ENCODE measurements at places on chromosomes 16 and 17.

DNA sequence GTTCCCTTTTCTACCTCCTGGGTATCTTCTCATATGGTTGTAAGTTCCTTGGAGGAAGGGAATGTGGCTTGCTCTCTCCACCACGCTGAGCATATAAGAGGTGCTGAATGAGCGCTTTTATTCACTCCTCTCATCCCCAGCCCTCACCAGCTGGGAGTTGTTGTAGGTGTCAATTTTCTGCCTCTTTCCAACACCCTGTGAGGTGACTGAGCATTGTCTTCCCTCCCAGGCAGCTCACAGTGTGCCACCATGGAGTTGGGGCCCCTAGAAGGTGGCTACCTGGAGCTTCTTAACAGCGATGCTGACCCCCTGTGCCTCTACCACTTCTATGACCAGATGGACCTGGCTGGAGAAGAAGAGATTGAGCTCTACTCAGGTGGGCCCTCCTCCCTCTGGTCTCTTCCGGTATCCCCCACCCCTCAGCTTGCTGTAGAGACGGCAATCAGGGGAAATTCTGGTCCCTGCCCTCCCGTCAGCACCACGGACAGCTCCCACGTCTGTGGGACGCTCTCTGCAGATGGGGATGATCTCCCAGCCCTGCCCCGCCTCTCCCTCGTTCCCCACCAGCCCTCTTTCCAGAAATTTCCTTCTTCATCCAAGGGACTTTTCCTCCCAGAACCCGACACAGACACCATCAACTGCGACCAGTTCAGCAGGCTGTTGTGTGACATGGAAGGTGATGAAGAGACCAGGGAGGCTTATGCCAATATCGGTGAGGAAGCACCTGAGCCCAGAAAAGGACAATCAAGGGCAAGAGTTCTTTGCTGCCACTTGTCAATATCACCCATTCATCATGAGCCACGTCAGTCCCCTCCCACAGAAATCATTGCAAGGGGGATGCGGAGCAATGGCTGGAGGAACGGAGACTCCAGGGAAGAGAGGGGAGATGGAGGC lies 18.3 kb downstream of the CIITA start:
- DNase-seq, result no peak

DNA sequence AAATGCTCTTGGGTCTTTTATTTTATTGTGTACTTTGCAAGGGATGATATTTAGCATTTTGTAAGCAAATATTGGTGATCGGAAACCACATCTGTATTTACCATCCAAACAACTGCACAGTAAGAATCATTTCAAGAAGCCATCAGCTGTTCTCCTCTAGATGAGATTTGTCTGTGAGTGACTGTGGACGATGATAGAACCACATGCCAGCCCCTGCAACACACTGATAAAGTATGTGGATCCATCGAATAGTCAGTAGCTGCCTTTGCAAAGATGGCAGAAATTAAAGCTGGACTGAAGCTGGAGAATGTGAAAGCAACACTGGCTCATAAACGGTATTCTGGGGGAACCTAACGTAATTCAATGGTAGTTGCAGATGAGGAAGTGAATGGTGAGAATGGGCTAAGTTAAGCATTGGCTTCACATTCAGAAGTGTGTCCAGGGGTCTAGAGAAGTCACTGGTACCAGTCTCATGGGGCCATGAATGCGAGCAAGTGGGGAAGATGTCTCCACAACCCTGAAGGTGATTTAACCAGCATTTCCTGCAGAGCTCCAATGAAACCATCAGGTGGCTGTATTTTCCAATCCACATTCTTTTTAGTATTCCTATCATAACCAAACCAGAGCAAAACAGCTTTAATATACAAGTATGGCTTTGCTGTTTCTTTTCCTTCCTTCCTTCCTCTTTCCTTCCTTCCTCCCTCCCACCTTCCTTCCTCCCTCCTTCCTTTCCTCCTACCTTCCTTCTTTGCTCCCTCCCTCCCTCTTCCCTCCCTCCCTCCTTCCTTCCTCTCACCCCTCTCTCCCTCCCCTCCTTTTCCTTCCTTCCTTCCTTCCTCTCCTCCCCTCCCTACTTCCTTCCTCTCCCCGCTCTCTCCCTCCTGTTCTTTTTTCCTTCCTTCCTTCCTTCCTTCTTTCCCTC lies 169.4 kb downstream of the ABCA8 start:
- no peak for DNase-seq

- no peak for DNase-seq
These were observed 34.8 kb upstream of the CPHXL start for GRCh38 chr16:75761108-75761507.

DNA sequence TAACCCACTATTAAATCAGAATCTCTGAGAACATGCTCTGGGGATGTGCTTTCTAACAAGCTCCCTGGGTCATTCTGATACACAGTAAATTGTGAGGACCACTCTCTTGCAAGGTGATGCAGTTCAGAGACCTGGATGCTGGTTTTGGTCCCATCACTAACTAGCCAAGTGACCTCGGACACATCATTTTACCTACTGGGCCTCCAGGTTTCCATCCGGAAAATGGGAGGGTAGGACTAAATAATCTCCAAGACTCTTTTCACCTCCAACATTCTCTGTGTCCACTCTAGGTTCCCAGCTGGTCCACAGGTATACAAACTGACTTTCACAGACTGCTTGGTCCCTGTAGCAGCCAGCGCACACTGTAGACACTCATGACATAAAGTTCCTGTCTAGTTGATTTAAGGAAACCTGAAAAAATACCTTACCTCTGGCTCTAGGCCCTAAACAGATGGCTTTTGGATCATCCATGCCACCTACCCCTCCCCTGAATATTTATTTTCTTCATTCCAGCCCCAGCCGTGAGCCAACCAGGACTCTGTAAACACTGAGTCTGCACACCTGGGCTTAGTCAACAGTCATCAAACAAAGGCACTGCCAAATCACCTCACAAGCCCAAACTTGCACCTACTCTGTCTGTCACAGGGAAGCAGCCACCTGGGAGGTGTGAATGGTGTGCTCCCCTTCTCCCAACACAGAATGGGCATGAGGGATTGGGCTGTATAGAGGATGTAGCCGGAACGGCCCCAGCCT lies 51.3 kb upstream of the MRPS23 start:
- DNase-seq, result no peak

DNA sequence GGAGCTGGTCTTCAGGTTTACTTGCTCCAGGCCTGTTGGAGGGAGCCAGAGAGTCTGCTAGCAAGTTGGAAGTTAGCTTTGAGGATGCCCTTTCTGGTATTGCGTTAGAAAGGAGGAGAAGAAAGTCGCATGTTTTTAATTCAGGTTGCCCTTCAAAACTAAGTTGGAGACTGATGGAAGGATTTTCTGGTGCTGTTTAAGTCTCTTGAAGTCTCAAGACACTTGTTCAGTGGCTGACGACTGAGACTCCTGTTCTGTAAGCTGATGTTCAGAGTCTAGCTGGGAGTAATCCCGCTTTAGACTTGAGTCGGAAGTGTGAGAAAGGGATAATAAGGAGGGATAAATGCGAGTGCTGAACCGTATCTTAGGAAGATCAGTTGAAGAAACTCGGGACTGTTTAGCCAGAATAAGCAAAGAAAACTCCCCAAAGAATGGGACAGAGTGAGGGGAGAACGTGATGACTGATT lies 740 bp downstream of the AATF start:
- no peak for DNase-seq

DNA sequence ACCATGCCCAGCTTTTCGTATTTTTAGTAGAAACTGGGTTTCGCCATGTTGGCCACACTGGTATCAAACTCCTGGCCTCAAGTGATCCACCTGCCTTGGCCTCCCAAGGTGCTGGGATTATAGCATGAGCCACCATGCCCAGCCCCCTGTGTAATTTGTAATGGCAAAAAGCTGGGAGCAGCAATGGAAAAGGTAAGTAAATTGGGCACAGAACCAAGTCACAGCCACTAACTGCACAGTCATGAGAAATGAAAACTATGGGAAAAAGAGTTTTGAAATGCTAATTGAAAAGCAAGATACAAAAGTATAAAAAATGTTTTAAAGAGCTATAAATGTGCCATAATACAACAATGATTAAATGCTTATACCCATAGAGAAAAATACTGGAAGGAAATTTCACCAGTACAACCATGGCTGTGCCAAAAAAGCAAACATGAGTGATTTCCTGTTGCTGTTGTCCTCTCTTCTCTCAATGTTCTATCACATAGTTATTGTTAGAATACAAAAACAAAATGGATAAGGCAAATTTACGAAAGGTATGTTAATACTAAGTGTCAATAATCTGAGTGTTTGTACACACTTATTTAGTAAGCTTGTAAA lies 6.2 kb downstream of the NTAN1 start:
- no peak for DNase-seq

DNA sequence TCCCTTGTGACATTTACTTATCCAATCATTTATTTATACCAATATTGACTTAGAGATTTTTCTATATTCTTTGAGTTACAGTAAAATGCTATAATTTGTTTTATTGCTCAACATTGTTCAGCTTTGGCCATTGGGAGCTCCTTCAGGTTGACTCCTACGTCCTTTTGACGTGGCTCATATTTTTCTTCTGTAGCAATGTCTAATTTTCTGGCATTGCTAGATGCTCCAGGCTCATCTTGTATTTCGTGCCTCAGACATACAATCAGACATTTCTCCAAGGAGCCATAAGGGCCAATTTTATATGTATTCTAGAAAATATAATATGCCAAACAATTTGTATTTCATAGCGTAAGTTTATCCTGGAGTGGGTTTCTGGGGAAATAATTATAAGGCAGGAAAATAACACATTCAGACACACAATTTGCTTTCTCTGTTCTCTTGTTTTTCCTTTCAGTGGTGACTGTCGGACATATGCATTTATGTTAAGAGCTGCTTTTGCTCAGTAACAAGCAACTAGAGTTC lies 355.1 kb upstream of the MON1B start:
- DNase-seq, result no peak

DNA sequence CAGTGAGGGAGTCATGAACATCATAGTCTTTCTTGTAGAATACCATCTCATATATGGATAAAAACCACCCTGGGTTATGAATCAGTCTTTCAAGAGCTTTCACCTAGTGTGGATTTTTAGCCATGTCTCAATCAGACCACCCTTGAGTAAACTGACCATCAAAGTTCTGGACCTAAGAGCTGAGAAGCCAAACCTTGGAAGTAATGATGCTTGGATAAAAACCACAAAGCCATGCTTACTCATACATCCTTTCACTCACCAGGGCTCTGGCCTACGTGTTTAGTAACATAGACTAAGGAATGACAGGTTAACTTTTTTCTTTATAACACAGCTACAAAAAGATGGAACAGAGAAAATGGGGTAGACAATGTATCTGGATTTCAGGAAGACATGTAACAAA lies 167.2 kb downstream of the STX8 start:
- DNase-seq, result no peak

Measured in globus pallidus (tissue), 1 donor.